Large intestine (tissue), 12 donors: ENCODE measurements at places on chromosomes 16 and 17. TPM values are rescaled to one million over a fixed set of nuclear protein-coding genes. Genes with fewer than 3 reads are reported as not detected.

- no peak overlapping the region for H3K27ac ChIP-seq
- H3K4me1 ChIP-seq = peaks cover 3% of the 10 kb centered on the region
- H3K4me3 ChIP-seq = no peak overlapping the region
Observed at GRCh38 chr17:81691196-81691595, 7.4 kb downstream of the HGS start.

- peaks cover 2% of the 10 kb centered on the region for H3K27me3 ChIP-seq
- H3K27ac ChIP-seq = no peak overlapping the region
- H3K36me3 ChIP-seq = no peaks in the 10 kb centered on the region
- DNase-seq = no peak
- H3K4me1 ChIP-seq = no peaks in the 10 kb centered on the region
- H3K4me3 ChIP-seq = no peak overlapping the region
Observed at GRCh38 chr17:14337596-14338079, 36.8 kb downstream of the HS3ST3B1 start.

- H3K27ac ChIP-seq = peak overlapping the region; percentile 75
- H3K27me3 ChIP-seq = no peaks in the 10 kb centered on the region
- no peak overlapping the region for H3K4me3 ChIP-seq
- H3K36me3 ChIP-seq = no peaks in the 10 kb centered on the region
Observed at GRCh38 chr16:85390511-85391174, 222.5 kb upstream of the GSE1 start.

The PRAC1 gene
- polyA plus RNA-seq = not detected

The UBB gene
- 1,870 TPM for polyA plus RNA-seq
